NCI-H1417 (cell line): ENCODE measurements at places on chromosomes 7 and 10.

DNA sequence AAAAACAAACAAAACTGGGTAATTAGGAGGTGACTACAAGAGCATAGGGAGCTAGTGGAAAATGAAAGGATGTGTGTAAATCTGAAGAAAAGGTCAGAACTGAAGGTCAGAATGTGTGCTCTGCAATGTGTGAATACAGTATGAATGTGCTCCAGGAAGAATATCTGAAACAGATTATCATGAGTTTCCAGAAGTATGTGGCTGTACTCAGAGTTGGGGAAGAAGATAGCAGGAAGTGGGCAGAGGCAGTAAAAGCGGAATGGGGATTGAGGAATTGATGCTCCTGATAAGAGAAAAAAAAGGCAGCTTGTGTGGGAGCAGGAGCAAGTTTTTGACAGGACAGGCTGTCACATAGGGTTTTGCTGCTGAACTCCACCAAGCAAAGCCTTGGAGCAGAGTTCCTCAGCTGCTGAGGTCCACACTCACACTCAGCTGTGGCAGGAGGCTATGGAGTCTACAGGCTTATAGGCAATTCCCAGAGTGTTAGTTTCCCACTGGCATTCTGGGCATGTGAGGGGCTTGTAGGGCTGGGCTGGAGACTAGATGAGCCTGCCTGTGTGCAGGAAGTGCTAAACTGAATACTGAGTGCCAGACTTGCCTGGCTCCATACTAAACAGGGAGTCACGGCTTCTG lies 22.9 kb downstream of the H2AZ2 start:
- no peak for DNase-seq

DNA sequence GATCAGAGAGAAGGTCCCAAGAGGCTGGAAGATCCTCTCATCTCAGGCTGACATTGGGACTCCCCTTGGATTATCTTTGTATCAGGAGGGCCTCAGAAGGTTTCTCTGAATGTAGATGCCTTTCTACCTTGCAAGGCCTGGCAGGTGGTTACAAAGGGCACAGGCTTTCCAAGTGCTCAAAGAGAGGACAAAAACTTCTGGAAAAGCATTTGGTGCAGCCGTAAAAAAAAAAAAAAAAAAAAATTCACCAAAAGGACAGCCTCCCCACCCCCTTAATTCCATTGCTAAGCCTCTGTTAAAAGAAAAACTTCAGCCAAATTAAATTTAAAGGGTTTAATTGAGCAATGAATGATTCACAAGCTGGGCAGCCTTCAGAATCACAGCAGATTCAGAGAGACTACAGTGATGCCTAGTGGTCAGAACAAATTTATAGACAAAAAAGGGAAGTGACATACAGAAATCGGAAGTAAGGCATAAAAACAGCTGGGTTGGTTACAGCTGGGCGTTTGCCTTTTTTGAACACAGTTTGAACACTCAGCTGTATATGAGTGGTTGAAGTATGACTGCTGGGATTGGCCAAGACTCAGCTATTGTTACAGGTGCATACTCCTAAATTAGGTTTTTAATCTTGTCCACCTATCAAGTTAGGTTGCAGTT lies 42.5 kb upstream of the LRGUK start:
- DNase-seq = no peak

- DNase-seq = no peak
These were observed 21.6 kb downstream of the PRPF18 start for GRCh38 chr10:13608246-13608853.

DNA sequence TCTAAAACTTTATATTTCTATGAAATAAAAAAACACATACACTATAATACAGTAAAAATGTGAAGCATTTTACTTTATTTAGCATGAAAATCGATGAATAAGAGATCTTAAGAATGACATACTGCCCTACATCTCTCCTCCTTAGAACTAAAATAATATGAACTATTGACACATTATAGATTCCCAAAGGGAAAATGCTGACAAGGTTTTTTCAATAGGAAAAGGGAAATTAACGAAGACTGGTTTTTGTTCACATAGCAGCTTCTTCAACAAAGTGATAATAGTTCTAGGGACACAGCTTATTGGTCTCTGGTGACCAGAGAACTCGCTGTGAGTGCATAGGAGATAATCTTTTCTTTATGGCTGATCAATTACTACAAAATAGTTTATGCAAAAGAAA lies 57.9 kb upstream of the FEZF1 start:
- no peak for DNase-seq

DNA sequence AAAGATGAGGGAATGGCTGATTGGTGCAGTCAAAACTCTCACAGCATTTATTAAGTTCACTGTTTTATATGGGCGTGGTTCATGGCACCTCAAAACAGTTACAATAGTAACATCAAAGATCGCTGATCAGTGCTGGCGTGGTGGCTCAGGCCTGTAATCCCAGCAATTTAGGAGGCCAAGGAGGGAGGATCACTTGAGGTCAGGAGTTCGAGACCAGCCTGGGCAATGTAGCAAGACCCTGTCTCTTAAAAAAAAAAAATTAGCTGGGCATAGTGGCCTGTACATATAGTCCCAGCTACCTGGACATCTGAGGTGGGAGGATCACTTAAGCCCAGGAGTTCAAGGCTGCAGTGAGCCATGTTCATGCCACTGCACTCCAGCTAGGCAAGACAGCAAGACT lies 48.5 kb downstream of the KLHDC10 start:
- DNase-seq = no peak

- DNase-seq = no peak
These were observed 1.9 kb upstream of the CPED1 start for GRCh38 chr7:120986650-120987049.

DNA sequence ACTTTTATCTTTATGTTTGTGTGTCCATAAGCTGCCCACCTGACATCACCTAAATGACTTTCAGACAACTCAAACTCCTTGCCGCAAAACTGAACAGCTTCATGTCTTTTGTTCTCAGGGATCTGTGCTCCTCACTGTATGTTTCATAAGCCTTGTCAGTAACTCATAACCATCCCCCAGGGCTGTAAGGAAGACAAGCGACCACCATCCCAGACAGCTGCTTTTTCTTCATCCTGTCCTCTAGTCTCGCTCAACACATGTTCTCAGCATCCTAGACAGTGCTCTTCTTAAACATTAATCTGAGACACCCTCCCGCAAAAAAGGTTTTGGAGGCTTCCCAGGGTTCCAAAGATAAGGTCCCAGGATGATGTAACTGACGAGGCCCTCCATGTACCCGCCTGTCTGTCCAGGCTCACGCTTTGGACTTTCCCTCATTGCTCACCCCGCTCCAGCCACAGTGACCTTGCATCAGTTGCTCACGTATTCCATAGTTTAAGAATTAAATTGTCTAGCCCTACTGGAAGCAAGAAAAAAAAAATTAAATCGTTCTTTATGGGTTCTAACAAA lies 69.8 kb downstream of the MAP3K8 start:
- DNase-seq = no peak

- DNase-seq = no peak
These were observed 502.9 kb downstream of the DNAJB6 start for GRCh38 chr7:157839672-157840167.

DNA sequence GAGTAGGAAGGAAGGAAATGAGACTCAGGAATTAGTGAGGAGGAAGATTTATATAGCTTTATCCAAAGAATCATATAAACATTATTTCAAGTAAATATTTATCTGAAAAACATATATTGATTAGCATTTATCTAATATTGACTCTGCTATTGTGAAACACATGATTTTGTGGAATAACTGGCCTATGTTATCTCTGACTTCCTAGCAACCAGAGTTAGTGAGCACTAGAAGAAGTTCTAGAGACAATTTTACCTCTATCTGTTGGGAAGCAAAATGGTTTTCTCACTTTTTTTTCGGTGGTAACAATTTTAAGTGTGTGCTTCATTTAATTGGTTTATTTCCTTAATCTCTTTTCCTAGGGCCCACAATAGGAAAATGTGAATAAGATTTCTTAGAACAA lies 21.6 kb downstream of the MDFIC start:
- no peak for DNase-seq

DNA sequence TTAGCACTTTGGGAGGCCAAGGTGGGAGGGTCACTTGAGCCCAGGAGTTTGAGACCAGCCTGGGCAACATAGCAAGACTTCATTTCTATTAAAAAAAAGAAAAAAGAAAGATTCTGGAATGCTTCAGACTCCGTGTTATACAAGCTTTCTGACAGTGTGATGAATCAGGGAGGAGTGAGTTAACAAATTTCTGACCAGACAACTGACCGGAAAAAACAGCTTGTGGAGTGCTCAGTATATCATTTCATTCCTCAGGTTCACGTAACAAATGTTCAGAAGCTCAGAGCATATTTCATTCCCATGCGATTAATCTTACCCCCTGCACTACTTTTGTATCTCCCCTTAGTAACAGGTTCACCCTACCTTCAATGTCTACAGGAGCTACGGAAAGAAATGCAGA lies 28.6 kb upstream of the TNPO3 start:
- no peak for DNase-seq

GRCh38 chr10:43123361-43124093 lies 14.7 kb upstream of the CSGALNACT2 start:
- DNase-seq = peak; percentile 62

GRCh38 chr7:84085147-84085546 lies 109.4 kb downstream of the SEMA3A start:
- DNase-seq = no peak

GRCh38 chr7:116897661-116898060 lies 35.3 kb downstream of the CAPZA2 start:
- DNase-seq = no peak

DNA sequence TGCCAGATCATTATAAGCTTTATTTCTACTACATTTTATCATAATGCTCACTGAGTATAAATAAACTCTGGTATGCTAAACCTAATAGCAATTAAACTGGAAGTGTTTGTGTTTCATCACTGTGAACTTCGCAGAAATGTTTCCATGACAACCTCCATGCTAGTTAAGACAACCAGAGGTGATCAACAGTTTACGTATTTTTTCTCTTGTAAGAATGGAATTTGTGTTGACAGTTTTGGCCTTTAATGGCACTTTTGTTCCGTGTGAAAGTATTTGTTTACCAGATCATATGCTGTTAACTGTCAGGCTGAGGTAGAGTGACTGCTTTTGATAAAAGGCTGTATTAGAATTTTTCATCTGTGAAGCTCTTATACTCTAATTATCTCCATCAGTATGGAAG lies 212.1 kb upstream of the PPP1R3A start:
- DNase-seq = peak; percentile 71

GRCh38 chr10:126502441-126502840 lies 114.2 kb upstream of the ADAM12 start:
- DNase-seq = no peak

DNA sequence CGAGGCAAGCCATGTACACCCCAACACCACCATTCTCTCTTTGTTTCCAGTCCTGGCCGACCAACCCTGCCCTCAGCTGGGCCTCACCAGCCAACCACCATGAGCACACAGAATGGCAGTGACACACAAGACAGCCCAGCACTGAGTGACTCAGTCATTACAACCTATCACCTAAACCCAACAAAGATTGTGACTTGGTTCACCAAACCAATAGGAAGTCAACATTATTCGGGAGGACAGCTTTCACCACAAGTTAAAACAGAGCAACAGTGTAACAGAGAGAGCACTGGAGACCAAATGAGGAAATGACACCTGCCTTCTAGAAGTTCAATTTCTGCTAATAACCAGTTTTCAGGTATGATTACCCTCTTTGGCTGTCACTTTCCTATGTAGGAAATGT lies 72.1 kb downstream of the DNMBP start:
- no peak for DNase-seq

- no peak for DNase-seq
These were observed 65.4 kb upstream of the DNAJB6 start for GRCh38 chr7:157271315-157271990.

GRCh38 chr7:5421714-5422395 lies 1.8 kb downstream of the TNRC18 start:
- peak; percentile 58 for DNase-seq

DNA sequence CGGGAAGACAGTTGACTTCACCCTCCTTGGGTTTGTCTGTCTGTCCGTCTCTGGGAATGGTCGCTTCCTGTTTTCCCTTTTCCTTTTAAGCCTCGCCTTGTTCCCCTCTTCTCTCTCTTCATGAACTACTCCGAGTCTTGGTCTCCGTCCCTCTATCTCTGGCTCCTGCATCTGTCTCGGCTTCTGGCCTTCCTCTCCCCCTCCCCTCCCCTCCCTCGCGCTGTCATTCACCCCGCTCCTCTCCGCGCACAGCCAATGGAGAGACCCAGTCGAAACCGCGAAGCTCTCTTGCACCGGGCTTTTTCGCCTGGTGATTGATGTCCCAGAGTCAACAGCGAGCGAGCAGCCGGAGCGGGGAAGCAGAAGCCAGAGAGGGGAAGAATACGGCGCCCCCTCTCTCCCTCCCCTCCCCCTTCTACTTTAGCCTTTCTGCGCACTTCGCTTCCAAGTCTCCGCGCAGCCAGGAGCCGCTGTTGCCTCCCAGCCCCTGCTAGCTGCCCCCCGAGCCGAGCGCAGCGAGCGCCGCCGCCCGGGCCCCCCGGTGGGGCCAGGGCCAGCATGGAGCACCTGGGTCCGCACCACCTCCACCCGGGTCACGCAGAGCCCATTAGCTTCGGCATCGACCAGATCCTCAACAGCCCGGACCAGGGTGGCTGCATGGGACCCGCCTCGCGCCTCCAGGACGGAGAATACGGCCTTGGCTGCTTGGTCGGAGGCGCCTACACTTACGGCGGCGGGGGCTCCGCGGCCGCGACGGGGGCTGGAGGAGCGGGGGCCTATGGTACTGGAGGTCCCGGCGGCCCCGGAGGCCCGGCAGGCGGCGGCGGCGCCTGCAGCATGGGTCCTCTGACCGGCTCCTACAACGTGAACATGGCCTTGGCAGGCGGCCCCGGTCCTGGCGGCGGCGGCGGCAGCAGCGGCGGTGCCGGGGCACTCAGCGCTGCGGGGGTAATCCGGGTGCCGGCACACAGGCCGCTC lies at the start of gene TLX1:
Gene TLX1 (plus strand): TSS at position 317 of the 978 bp plus-strand sequence. CDS start 242 bp downstream, at position 559.
- peak; percentile 75 for DNase-seq

DNA sequence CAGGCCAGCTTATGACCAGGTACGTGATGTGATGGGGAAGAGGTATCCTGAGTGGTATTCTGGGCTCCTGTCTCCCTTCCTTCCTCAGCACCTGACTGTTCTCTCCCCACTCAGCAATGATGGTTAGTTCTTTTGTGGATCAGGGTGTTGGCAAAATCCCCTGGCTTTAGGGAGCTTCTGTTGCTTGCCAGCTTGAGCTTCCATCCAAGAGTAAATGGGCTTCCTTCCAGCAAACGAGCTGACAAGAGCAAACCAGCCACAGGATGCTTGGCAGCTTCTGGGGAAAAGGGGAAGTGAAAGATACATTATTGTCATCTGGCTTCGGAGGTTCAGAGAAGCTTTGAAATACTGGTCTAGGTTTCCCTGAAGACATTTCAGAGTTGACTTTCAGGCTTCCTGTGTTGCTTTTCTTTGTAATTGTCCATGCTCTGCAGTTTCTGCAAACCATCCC lies 5.2 kb downstream of the DUSP5 start:
- no peak for DNase-seq

- DNase-seq = no peak
These were observed 73.2 kb downstream of the SYPL1 start for GRCh38 chr7:106038916-106039315.

- DNase-seq = no peak
These were observed 75.4 kb downstream of the ANK3 start for GRCh38 chr10:60314069-60314940.
